Posterior cingulate gyrus (tissue), 11 donors: ENCODE measurements at places on chromosomes 12 and 14.

DNA sequence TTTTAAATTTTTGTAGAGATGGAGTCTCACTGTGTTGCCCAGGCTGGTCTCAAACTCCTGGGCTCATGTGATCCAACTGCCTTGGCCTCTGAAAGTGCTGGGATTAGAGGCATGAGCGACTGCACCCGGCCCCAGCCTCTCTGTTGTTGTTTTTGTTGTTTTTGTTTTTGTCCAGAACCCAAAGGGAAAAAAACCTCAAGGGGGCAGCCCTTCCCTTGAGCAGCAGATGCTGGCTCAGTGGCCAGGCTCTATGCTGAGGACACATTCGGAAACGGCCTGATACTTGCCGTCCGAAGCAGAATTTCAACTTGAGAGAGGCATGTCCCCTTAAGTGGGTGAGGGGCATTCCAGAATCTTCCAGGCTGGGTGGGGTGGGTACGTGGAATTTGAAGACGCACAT, 6.7 kb downstream of the MVK start:
- no peak for DNase-seq

- DNase-seq = no peak
These were observed 26.4 kb downstream of the GXYLT1 start for GRCh38 chr12:42118136-42118879.

DNA sequence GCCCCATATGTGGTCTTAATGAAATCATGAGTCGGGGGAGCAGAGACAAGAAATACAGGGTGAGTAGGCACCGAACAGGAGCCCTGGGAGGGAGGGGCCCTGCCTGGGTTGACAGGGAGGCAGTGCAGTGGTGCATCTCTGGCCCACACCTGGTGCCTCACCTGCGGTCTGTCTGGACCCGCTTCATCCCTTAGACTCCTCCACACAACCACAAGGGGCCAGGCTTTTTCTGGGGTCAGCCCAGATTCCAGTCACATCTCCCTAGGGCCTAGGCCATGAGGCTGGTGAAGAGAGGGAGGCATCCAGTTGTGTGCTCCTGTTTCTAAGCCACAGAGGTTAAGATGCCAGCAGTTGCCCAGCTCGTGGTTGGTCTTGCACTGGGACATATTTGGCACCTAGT, 343.3 kb upstream of the FKBP4 start:
- no peak for DNase-seq

DNA sequence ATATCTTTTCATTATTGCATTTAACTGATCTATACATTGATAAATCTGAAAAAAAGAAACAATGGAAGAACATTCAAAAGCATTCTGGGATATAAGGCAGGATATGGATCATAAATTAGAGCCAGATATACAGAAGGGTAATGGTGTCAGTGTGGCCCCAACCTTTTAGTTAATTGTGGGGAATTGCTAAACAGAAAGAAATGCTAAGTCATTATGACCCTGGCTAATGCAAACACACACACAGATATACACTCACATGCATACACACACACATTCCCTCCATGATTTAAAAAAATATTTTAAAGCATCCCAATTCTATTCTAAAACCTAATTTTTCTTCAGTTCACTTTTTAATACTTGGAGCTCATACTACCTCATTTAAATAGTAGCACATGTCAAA, 404.5 kb downstream of the BCAT1 start:
- DNase-seq = no peak

GRCh38 chr12:27462851-27463250, 16.3 kb downstream of the SMCO2 start:
- DNase-seq = no peak

DNA sequence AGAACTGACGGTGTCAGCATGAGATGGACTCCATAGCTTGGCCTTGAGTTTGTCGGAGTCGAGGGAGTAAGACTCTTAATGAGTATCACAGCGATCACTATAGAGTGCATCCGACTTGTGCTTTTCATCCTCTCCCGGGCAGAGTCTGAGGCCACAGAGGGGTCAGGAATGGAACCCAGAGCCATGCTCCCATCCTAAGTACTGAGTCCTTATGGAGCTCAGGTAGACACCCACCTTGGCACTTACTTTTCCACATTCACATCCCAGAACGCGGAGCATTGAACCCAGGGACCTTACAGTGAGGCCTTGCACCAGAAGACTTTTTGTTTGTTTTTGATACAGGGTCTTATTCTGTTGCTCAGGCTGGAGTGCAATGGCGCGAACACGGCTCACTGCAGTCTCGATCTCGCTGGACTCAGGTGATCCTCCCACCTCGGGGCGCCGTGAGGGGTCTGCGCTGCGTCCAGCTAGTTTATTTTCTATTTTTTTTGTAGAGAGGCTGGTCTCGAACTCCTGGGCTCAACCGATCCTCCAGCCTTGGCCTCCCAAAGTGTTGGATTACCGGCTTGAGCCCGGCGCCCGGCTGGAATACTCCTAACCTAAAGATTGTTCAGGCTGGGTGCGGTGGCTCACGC, 719 bp upstream of the SRSF9 start:
- no peak for DNase-seq
